ENCODE measurements at places on chromosomes 11 and 22.

DNA sequence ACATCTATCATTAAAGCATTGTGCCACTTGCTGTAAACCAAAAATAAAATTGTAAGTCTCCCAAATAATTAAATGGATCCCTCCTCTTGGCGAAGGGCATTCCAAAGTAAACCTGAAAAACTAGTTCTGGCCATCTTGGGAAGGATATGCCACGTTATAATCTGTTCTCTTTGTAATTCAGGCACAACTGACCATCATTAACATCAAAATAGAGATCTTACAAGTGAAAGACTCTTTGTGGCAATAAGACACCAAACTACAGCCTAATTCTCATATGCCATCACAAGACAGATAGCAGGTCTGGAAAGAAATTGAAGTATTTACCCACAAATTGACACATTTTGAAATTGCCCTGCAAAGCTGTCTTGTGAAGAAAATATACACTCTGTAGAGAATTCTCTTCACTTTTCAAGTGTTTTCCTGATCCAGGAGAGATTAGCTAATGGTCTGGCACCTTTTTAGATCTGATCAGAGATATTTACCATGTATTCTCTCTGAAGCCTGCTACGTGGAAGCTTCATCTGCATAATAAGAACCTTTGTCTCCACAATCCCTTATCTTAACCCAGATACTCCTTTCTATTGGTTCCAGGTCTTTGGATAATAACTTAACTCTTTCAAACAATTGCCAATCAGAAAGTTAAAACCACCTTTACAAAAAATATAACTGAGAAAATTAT is 630.4 kb upstream of the CCDC179 start:
- no peak for DNase-seq

- no peak for DNase-seq
Observed at GRCh38 chr11:30426781-30427180, 103.9 kb downstream of the ARL14EP start.

DNA sequence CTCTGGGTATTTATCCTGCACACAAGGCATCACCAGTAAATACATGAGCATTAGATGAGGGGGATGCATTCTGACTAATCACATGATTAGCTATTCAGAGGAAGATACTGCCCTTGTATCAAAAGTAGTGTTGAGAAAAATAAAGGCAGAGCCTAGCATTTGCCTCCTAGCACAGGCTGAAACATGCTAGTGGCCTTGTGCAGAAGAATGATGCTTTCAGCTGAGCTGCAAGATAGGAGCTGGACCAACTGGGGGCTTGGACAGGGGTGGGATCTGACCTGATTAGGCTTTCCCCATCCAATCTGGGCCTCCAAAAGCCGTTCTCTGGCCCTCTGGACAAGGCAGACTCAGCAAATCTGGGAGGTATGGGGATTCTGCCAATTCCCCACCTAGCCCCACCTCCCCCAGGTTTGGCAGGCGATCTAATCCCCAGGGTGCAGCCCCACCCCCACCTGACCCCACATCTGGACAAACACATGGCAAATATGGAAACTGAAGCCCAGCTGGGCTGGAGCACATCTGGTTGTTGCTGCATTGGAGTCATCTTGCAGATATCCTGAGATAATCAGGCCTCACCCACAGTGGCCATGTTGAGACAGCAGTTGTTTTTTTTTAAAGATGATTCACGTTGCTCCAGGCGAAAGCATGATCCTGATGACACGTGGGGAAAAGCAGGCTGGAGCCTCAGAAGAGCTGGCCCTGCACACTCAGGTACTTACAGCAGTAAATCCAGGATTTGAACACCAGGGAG is 4.4 kb upstream of the MISFA start:
- DNase-seq: no peak

DNA sequence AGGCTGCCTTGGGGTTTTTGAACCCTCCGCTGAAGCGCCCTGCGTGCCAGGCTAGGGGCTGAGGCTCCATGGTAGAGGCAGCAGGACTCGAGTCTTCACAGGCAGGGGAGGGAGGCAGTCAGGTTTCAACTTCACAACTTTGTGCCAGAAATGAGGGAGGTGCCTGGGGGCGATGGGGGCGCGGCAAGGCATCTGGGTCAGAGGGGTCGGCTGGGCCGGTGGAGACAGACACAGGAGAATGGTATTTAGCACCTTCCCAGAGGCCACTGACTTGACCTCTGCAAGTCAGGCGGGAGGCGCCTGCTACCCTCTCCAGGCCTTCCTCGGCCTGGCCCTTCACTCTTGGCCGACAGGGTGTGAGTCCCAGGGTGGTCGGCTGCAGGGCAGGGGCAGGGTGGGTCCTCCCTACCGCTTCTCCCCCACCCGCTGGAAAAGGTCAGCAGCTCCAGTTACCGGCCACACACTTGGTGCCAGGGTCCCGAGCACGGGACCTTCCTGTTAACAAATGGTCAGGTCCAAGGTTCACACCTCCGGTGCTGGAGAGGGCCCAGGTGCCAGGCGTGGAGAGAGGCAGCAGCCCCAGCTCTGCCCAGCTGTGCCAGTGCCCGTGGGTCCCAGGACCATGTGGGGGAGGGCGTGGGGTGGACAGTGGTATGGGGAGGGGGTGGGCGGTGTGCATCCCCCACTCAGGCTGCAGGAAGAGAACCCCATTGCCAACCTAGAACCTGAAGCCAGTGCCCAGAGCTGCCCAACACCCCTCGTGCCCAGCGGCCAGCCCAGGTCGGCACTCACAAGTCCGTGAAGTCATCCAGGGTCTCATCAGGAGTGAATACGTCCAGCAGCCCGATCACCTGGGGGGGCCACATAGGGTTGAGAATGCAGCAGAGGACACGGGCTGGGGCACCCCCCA is 3.8 kb downstream of the MAPK12 start:
- no peak for DNase-seq

GRCh38 chr11:116488836-116489389 is 283.9 kb downstream of the BUD13 start:
- DNase-seq: no peak

DNA sequence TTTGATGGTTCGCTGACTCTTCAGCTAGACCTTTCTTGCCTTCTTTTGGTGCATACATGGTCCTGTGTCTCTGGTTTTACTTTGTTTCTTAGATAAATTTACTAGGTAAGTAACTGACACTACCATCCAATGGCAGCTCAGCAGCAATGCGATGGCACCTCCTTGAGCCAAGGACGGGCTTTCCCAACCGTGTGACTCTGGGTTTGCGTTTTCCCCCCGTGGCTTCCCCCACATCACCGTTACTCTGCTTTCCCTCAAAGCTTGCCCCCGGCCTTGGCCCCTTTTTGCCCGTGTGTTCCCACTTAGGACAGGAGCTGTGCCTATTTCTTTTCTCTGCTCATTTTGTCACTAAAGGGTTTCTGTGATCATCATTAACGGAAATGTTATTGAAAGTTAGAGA is 41.5 kb downstream of the TBC1D22A start:
- DNase-seq: no peak

GRCh38 chr11:67372993-67373647 is at the start of gene CLCF1:
CLCF1 (minus strand) TSS chr11:67373598; CDS start chr11:67373539, 59 bp downstream.
- DNase-seq: no peak

GRCh38 chr11:79720115-79720514 is 279.3 kb upstream of the TENM4 start:
- DNase-seq: no peak

DNA sequence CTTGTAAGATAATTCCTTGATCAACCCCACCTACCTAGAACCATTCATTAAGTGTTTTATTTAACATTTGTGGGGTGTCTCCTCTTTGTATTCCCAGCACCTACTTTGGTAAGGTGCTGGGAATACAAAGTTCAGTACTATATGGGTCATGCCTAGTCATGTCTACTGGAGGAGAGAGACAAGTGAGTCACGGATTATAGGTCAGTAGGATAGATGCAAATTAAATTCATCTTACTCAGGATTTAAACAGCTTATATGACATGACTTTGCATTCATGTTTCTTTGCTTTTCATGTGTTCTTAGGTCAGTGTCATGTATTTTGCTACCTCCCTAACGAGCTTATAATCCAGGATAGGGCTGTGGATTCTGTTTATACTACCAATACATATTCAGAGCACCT is 3.4 kb upstream of the FADS1 start:
- DNase-seq: no peak

DNA sequence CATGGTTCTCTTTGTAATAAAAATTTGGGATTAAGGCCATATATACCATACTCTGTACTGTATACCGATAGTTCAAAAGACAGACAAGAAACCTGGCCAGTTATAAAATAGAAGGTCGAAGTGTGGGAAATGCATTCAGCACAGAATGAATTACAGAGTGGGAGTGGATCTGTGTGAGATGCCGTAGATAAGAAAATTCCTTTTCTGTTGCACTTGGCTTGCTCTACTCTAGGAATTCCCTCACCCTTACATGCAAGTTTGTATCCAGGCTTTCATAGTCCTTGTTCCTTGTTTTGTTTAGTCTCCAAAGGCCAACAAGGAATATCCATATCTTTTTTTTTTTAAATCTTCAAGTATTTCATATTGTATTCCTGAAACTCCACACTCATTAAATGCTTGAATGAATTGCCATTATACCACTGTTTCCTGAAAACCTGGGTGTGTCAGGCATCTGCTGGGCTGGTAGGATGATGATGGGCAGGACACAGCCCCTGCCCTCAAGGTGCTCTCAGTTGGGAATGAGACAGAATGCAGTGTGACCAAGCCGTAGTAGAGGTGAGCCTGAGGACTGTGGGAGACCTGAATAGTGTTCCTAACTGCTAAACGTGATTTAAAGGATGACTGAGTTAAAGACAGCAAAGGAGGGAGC is 53.5 kb downstream of the TEAD1 start:
- DNase-seq: no peak

DNA sequence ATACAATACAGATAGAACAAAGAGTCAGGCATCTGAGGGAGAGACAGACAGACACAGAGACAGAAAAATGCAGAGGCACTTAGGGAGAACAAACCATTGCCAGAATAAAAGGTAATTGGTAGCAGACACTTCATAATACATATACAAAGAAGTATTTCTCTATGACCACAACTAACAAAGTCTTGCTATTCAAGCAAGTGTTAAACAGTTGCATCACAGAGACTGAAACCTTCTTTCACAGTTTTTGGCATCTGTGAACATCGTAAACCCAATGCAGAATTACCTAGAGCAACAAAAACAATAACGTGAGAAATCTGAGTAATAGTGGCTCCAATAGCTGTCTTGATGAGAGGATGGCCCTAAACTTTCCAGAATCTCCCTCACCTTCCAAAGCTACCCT is 116.4 kb downstream of the BLID start:
- no peak for DNase-seq

DNA sequence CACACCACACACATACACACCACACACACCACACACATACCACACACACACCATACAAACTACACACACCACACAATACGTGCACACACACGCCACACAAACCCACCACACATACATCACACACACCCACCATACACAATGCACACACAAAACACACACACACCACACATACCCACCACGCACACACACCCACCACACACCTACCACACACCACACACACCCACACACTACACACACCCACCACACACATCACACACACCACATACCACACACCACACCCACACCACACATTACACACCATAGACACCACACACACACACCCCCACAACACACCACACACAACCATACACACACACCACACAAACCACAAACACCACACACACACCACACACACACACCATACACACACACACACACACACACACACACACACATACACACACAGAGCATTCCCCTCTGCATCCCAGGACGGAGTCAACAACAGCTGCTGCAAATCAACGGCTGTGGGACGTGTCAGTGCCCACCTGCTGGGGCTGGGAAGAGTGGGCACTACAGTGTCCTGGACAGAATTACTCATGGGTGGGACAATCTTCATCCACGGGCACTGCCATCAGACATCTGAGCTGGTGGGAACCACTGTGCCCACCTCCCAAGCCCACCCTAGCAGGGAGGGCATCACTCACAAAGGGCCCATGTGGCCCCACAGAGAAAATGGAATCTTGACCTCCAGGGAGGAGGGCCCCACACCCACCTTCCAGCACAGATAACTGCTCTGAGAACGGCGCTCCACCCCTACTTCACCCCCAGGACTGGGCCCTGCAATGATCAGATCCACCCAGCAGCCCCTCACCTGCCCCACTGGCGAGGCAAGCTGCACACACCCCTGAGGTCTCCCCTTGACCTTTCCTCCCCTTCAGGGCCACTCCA is 8.4 kb downstream of the TP53I11 start:
- DNase-seq: peak; percentile 7

DNA sequence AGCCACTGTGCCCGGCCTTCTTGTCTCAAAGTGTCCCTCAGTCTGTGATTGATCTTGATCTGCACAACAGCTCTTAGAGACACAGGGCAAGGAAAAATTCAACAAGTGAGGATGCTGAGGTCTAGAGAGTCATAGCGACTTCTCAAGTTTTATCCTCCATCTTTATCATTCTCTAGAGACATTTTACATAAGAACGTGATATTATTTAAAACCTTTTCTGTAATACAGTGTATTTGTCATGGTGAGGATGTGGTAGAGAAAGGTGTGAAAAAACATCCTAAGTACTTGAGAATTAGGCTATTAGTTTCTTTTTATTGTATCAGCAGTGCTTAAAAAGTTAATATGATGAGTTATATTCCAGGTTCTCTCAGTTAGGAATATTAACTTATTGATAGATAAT is 50.2 kb downstream of the EMSY start:
- peak; percentile 19 for DNase-seq

GRCh38 chr22:17767233-17768065 is 6.8 kb downstream of the BID start:
- DNase-seq: peak; percentile 73

- no peak for DNase-seq
Observed at GRCh38 chr11:88318017-88318416, 19.5 kb downstream of the CTSC start.

GRCh38 chr11:124865902-124866851 is 945 bp downstream of the ROBO3 start:
- peak; percentile 36 for DNase-seq

DNA sequence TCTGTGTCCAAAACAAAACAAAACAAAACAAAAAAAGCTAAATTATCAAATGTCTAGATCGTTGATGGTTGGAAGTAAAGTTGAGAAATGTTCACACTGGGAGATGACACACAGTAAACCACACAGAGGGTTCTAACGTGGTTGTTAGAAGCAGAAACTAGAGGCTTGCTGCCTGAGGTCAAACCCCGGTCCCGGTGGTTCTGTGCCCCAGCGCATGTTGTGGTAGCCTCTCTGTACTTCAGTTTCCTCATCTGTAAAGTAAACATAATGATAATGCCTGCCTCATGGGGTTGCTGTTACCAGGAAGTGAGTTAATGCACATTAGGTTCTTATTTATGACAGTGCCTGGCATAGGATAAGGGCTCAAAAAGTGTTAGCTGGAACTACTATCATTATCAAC is 33.4 kb downstream of the PPARA start:
- no peak for DNase-seq

GRCh38 chr11:15434529-15434928 is 319.8 kb downstream of the INSC start:
- no peak for DNase-seq
